ENCODE measurements at places on chromosomes 12 and 14.

DNA sequence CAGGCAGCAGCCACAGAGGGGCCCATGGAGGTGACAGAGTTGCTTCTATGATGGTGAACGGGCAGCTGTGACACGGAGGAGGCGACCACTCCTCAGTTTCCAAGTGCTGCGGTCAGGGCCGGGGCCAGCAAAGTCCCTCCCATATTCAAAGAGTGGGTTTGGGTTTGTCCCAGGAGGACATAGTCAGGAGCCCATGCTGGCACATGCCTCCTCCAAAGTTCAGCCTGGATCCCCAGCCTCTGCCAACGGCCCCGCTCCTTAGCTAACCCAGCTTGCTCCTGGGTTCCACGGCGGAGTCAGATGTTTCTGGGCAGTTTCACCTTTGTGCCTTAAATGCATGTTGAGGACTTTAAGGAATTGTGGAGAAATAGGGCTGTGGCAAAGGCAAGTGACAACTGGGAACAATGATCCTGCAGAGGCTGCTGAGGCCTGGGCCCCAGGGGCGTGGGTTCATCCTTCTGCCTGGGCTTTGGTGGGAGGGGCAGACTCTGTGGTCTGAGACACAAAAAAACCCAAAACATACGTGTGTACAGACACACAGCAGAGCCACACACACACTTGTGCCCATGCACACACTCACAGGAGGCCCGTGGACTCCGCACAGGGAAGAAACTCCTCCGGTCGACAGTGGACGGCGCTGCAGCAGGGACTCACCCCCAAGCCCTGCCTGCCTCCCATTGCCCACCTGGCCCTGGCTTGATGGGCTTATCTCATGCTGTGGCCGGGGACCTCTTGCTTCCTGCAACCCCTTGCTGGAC lies 399.4 kb downstream of the TMEM121 start:
- DNase-seq, result no peak

- peak; percentile 83 for DNase-seq
Measured at GRCh38 chr12:26839512-26839911, 6.5 kb upstream of the ITPR2 start.

DNA sequence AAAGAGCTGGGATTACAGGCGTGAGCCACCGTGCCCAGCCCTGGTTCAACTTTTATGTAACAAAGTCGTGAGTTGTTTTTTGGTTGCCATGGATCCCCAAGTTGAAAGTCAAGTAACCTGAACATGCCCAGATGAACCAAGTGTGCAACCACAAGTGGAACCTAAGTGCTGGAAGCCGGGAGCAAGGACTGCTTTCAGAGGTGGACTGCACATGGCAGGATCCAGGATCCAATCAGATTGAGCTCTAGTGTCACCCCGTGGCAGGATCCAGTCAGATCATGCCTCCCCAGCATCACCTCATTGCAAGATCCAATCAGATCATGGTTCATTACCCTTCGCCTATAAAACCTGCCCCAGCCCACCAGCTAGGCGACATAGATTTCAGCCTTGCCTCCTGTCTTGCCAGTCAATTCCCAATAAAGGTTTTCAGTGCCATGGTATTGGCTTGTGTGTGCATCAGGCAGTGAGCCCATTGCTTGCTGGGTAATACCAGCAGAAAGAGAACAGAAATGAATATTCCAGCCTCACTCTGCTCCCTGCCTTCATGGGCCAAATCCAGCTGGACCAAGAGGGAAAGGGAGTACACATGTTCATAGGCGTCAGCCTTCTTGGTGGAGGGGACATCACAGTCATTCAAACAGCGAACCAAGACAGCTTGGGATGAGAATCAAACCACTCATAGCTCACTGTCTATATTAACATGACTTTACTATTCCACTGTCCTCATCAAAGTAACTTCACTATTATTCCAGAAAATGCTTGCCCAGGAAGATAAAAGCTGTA lies 43.6 kb upstream of the VASH1 start:
- DNase-seq, result no peak

DNA sequence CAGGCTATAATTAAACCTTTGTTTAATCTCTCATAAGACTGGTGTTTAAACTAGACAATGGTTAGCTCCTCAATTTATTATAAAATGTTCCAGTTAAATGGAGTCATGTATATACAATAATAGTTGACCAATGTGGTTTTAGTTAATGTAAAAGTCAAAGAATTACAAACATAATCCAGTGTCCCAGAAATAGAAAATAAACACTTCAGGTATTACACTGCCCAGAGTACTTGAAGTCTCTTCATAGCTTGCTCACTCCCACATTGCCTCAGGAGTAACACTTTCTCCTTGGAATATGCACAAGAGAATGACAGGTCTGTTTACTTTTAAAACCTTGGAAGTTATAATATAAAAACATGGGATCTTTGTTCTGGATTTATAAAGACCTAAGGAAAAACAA lies 60.5 kb downstream of the SLC38A1 start:
- DNase-seq, result no peak

DNA sequence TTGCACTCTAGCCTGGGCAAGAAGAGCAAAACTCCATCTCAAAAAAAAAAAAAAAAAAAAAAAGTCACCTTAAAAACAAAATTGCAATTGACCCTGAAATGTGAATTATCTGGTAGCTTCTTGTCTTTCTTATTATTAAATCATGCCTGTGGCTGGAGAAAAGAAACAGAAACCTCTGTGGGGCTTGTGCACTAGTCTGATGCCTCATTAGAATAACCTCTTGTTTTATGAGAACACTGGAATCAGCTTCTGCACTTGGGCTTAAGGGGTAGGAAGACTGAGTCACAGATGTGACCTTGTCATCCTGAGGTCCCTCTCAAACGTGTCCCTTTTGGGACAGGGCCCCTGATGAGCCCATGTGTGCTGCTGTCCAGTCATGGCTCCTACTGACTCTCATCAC lies 237.9 kb downstream of the DACT1 start:
- DNase-seq, result no peak

DNA sequence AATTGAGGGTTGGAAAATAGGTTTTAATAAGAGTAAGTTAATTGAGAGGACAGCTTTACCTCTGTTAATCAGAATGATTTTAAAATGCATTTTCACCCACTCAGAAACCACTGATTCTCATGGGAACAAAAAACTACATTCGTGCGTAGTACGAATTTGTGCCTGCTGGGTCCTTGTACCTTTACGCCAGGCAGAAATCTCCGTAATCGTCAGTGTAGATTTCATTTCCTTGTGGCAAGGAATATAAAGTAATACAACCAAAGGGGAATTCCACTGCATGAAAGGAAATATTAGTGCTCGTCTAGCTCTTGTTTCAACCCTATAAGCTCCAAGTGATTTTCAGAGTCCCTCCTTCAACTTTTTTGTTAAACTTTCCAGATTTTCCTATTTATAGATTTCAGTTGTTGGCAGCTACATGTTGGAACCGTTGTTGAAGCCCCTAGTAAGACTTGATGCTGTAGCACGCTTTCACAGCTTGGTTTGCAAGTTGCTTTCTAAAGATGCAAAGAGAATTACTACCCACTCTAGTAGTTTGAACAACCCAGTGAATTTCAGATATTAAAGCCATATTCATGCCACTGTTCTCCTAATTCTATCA lies 90.6 kb downstream of the ETV6 start:
- no peak for DNase-seq

- no peak for DNase-seq
Measured at GRCh38 chr12:41061192-41061591, 126.9 kb upstream of the PDZRN4 start.

DNA sequence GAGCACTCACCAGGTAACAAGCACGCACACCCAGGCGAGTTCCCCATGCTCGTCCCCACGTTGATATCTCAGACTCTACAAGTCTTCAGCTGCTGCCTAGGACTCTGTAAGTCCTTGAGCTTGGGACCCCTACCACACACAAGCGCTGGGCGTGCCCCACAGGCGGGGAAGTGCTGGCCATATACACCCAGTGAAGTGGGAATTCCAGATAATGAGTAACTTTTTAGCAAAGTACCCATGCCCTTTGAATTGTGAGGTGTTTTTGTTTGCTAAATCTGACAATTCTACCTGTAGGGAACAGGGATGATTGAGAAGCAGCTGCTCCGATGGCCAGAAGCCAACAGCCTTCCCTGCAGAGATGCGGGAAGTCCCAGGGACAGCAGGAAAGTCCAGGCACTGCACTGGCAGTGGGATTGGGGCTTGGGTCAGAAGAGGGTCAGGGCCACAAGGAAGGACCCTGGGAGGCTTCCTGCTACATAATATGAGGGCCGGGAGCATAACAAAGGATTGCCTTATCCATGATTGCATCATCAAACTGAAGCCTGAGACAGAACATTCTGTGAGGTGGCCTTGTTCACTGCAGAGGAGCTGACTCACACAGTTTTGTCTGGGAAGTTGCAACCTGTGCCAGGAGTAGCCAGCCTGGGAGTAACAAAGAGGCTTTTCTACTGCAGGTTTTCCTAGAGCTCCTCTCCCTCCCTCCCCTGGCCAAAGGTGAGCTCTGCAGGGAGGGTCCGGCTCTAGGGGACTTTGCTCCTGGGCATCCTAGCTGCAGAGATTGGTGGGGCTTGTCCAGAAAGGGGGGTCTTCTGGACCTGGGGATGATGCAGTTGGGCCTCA lies 13.2 kb upstream of the SERPINA3 start:
- DNase-seq, result no peak

DNA sequence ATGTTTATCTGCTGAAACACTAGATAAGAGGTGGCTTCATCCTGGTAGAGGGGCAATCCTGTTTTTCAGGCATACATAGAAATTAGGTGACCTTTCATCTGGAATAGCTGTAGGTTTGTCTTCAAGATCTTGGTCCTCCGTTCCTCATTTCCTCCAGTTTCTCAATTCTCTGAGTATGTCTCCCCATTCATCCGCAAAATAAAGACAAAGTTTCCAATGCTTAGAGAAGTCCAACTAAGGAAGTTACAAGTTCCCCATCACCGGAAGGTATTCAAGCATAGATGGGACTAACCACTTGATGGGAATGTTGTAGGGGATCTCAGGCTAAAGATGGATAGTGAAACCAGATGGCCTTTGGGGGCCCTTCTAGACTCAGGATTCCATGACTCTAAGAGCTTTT lies 34.3 kb downstream of the ERG28 start:
- DNase-seq, result peak; percentile 50

GRCh38 chr14:100381395-100382105 lies 58.4 kb downstream of the SLC25A47 start:
- DNase-seq, result no peak

DNA sequence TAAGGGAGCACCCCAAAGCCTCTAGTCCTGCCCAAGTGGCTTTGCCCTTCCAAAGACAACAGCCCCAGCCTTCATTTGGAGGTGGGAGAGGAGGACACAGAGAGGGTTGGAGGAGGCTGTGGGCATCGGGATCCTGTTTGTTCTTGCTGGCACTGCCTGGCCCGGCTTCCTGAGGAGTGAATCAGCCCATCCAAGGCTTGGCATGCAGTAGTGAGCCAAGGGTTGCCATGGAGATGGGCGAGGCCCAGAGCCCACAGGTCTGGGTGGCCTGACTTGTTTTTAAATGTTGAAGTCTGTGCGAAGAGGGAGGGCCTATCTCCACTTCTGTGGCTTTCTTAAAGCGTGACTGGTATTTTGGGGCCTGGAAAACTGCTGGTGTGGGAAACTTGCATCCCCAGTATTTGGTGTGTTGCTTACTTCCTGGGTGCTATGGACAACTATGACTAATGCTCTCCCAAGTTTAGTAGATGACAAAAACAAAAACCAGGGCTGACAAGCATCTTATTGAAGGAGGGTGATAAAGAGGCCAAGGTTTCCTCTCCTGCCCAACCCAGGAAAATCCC lies 15.8 kb downstream of the CD9 start:
- no peak for DNase-seq

GRCh38 chr14:103916636-103917262 lies 11.5 kb upstream of the TDRD9 start:
- DNase-seq, result no peak

DNA sequence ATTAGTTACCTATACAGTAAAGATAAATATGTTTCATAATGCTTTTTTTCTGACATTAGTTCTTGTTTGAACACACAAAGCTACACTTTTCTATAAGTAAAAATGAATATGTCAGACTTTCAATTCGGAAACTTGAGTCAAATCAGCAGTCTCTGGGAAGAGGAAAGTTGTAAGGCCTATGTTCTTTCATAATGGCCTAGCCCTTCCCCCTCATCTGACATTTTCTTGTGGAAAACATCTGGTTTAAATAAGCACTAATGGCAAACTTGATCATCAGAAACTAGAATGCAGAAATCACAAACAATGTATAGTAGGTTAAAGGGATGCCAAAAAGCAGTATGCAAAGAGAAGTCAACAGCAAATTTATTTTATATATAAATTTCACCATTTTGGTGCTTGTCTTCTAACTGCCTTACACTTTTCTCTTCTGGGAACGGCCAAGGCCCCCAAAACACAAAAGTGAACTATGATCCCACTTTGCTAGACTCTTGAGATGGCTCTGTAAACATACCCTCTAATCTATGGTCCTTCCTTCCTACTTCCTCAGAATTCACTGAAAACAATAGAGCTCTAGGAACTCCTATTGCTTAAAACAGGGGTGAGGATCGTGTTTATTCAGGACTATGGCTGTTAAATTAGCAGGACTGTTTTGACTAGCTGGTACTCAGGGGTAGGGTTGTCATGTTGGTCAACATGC lies 444.1 kb downstream of the RAD51B start:
- DNase-seq, result no peak

DNA sequence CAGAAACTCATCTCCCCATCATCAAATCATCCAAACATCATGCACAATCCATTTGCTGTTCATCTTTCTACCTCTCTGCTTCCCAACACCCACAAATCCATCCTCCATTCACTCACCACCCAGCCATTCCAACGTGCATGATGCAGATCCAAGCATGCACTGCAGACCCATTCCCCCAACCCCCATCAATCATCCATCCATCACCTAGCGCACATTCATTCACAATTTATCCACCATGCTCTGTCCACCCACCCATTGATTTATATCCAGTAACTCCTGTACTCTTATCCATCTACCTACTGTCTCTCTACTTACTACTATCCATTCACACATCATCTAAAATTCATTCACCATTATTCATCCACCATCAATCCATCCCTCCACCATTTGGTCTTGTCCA lies 4.0 kb upstream of the AMN start:
- no peak for DNase-seq

GRCh38 chr14:80638620-80639515 lies 302.7 kb downstream of the CEP128 start:
- DNase-seq, result no peak

DNA sequence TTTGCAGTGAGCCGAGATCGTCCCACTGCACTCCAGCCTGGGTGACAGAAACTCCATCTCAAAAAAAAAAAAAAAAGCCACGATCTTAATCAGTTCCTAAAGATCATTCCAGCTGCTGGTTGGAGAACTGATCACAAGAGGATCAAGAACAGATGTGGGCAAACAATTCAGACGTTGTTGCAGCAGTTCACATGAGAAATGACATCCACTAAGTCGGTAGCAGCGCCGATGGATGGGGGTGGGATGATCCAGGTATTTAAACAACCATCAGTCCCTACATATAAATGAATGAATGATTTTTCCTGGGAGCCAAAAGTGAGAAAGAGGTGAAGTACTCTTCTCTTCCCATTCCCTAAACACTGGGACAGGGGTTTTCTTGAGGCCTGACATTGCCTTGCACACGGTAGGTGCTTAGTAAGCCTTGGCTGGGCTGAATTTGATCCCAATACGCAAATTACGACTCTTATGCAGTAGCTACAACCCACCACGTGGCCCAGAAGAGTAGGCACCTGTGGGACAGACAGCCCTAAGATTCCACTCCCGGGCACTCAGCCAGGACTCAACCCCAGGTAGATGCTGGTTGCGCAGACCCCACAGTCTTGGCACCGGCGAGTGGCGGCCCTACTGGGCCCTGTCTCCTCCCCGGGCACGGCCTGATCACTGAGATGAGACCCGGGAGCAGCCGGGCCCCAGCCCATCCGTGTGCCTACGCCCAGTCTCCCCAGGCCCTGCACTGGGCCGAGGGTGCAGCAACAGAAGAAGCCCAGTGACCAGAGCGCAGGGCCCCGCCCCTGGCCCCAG lies 565 bp downstream of the SPRYD3 start:
- no peak for DNase-seq
